ENCODE measurements at places on chromosomes 7 and 10.

- no peak for DNase-seq
Measured at GRCh38 chr7:134420424-134421125, 38.3 kb downstream of the AKR1B1 start.

DNA sequence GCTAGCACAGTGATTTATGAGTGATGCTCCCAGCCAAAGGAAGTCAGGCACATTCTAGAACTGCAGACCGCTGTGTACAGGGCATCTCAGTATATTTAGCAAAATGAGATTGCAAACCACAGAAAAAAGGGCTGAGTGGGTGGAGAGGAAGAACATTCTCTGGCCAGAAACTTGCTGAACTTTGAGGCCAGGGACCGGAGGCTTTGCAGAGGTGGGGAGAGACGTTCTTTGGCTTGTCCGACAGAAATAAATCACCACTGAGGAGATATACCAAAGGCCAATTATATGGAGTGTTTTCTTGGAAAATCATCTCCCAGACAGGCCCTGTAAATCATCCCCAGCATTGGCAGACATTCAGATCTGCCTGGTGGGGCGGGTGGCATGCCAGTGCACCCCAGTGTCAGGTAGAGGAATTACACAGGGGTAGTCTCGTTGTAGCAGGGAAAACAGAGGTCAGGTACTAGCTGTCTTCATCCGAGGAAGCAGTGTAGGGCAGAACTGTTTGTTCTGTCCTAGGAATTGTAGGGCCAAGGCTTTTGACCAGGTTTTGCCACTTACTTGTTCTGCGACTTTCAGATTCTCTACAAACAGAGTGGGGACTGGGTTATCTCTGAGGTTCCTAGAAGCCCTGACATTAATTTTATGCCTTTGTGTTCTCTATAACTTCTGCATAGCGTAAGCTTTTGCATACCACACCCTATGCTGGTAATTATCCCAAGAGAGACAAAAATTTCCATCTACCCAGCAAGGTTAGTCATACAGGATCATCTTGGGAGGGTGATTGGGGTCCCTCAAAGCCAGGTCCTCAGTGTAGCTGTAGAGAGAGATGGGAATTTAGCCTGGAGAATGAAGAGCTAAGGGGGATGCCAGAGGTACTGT lies 655.6 kb downstream of the LRMDA start:
- no peak for DNase-seq

DNA sequence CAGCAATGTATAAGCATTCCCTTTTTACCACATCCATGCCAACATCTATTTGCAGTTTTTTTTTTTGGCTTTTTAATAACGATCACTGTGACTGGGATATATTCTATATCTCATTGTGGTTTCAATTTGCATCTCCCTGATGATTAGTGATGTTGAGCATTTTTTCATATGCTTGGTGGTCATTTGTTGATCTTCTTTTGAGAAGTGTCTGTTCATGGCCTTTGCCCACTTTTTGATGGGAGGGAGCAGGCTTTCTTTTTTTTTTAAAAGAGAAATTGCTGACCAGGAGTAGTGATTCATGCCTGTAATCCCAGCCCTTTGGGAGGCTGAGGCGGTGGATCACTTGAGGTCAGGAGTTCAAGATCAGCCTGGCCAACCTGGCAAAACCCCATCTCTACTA lies 4.0 kb downstream of the MUC17 start:
- no peak for DNase-seq

DNA sequence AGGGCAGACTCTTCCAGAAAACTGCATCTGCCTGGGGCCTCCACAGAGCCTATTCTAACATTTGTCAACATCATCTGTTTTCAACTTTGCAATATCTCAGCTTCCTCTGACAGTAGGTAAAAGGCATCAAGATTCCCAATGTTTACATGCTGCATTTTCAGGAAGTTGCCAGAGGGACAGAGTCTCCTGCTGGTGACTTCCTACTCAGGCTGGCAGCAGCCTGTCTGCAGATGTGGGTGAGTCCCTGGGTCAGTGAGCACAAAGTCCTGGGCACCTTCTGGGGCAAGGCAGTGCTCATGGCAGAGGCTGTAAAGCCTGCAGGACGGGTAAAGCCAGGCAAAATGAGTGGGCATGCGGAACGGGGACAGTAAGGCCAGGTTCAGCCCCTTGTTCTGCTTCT lies 69.4 kb downstream of the EBF3 start:
- no peak for DNase-seq

DNA sequence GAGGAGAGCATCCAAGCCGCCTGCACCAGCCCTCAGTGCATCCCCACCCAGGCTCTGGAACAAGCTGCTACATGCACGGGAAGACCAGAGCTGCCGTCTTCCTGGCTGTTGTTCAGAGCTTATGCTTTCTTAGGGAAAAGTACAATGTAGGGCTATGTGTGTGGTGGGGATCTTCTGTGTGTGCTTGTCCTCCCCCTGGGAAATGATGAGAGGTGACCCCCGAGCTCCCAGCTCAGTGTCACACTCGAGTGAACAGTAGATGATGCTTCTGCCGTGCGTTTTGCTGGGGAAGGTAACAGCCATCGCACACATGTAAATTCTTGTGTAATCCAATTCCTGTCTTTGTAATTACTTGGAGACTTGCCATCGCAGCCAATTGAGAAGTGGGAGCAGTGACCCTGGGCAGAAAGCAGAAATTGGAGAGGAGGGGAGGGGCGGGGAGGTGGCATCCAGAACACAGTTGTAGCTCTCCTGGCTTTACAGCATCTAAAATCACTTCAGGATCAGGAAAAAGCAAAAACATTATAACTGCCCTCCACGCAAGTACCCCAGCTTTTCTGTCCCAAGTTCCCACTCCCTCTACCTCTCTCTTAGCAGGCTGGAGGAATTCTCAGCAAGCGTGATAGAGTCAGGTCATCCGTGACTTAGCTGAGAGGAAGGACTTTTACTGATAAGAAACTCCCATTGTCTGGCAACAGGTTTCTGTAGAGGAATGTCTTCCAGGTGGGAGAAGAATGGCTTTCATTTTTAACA lies 149.6 kb downstream of the TCF7L2 start:
- DNase-seq: no peak

DNA sequence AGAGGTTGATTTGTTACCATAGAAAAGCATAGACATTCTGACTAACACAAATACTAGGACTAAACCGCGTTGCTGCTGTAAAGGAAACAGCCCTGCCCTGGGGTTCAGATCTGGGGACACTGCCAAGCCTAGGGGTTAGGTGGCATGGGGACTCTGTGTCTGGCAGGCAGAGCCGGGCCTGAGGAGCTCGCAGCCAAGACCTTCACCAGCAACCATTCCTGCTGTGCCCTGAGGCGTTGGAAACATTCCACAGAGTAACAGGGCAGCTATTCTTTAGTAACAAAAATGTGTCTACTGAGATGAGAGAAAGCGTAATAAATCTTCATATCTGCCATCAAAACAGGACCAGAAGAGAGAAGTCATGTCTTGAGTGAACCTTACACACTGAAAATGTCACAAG lies 280.5 kb downstream of the POM121L12 start:
- DNase-seq: no peak

- DNase-seq: no peak
Measured at GRCh38 chr7:16743236-16743635, 10.3 kb upstream of the TSPAN13 start.

GRCh38 chr7:82528577-82529310 lies 85.2 kb upstream of the CACNA2D1 start:
- no peak for DNase-seq

DNA sequence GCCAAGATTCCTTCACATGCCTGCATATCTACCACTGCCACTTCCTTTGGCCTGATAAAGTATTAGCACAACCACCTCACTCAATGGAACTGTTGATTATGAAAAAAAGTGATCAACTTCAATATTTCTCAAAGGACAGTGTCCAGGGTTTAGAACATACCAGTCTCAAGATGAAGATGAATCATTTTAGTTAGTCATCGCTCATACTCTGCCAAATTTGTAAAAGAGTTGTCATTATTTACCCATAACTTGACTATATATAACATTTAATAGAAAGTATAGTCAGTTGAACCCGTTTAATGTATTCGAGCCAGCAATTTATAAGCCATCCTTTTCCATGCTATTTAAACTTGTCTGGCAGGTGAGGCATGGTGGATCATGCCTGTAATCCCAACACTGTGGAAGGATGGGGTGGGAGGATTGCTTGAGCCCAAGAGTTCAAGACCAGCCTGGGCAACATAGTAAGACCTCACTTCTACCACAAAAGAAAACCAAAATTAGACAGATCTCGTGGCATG lies 33.2 kb downstream of the SPAM1 start:
- no peak for DNase-seq

DNA sequence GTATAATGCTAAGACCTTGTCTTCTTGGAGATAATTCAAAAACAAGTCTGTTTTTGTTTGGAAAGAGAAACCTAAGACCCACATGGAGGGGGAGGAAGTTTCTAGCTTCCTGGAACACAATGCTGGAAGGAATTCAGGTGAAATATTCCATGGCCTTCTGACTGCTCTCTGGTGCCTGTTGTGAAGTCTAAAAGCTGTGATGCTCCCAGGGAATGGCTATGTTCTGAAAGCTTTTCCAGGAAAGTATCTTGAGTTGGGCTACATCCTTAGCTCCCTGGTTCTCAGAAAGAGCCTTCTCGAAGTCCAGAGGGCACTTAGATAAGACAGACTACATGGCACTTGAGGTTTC lies 12.5 kb upstream of the PFKP start:
- DNase-seq: no peak

GRCh38 chr7:80679921-80680907 lies 41.8 kb downstream of the CD36 start:
- DNase-seq: no peak

DNA sequence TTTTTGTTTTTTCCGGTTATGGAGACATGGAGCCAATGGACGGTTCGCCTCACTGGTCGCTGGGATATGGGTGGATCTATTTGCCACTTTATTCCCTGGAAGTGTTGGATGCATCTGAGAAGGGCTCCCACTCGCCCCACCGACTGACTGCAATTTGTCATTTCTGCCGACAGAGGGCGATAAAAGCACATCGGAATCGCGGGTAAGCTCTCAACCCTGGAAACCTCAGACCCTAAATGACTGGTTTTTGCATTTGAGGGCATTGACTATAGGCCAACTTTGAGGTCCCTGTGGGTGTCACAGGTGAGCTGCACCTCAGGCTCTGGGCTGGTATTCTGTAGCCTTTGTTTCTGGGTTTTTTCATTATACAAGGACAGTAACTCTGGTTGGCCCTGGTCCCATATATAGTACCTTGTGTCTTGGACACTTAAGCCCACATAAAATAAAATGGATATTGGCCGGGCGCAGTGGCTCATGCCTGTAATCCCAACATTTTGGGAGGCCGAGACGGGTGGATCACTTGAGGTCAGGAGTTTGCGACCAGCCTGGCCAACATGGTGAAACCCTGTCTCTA lies 11.9 kb upstream of the OPALIN start:
- DNase-seq: peak; percentile 28

DNA sequence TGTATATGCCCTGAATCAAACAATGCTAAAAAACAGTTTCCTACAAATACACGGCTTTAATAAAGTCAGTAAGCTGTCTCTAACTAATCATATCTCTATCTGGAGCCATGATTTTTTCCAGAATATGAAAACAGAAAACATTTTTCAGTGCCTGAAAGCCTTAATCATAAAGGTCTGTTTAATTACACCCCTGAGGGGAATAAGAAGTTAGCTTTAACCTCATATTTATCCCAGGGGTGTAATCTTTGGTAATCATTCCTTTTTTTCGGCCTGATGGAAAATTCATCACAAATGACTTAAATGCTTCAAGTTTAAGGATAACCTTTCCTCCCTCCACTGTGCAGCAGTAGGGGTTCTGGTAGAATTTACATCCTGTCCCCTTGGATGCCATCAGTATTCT lies 124.2 kb downstream of the ATE1 start:
- DNase-seq: no peak

- DNase-seq: no peak
Measured at GRCh38 chr10:63423494-63423893, 42.3 kb downstream of the JMJD1C start.

- no peak for DNase-seq
Measured at GRCh38 chr10:35508647-35509046, 96.5 kb upstream of the GJD4 start.

DNA sequence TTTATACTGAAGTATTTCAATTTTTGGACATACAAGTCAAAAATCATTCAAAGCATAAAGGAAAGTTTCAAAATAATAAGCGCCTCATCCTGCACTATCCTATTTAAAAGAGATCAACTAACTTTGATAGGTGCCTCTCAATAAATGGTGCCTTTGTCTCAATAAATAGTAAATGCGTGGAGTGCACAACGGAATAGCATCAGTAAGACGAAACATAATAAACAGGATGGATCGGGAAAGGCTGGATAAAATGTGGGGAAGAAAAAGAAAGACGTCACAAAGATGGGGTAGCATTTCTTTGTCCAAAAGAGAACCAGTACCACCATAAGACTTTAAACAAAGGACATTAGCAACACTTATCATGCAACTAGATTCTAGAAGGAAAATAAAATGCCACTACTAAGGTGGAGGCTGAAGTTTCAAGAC lies 571 bp upstream of the PRKAR2B start:
- DNase-seq: no peak

GRCh38 chr10:79176052-79176501 lies 107.3 kb downstream of the ZMIZ1 start:
- no peak for DNase-seq

- DNase-seq: no peak
Measured at GRCh38 chr7:151043959-151044358, 4.4 kb upstream of the ASIC3 start.

GRCh38 chr10:73965890-73966768 lies 31.8 kb upstream of the VCL start:
- DNase-seq: peak; percentile 86

DNA sequence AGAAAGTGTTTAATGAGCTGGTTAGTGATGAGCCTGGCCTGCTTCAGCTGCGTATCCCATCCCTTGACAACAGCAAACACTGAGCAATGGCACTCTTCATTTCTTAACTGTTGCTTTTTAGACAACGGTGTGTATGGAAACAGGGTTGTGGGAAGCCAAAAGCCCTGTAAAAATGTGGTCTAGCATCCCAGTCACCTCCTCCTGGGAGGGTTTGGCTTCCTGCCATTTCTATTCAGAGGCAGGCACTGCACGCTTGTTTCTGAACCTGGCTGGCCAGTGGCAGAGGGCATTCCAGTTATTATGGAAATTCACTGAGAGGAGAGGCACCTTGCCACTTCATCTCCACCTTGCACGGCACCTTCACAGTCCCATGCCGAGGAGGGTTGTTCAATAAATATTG lies 123.0 kb upstream of the ADARB2 start:
- no peak for DNase-seq
